ENCODE measurements at places on chromosomes 13 and 19. TPM values are rescaled to one million over a fixed set of nuclear protein-coding genes. Genes with fewer than 3 reads are reported as not detected.
A peak's percentile ranks its signal among the peaks of the same experiment; 100 is the strongest.

DNA sequence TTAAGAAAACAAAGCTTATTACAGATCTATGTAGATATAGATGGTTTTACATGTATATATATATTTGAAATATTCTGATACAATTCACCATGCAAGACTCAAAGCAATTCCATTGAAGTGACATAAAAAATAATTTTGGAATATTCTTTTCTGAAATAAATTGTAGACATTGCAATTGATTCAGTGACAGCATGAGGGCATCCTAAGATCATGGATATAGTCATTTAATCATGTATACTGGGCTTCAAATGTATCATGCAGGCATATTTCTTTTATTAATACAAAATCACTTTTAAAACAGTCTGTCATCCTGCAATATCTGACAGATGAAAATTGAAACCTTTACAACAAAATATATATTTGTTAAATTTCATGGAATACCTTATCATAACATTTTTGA, 286.7 kb upstream of the SLITRK6 start:
- no peak overlapping the region for H3K27ac ChIP-seq
- no peak for DNase-seq
- no peak overlapping the region for H3K4me3 ChIP-seq

DNA sequence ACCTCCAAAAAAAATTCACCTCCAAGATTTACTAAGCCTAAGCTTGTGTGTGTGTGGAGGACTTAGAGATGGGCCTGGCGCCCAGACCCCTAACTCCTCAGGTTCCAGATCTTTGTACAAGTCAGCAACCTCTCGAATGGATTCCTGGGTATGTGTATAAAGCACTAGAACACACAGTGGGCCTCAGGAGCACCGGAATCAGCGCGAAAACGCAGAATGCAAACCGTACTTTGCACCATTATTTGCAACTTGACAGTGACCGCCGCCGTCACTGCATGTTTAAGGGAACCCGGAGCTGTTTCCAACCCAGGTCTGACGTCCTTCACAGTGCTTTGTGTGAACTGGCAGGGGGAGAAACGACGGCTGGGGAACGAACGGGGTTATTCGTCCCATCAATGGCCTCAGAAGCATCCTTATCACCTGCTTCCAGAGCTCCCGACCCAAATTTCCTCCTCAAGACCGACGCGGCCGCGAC, 688 bp downstream of the ZNF606 start:
- peak; percentile 45 for DNase-seq
- H3K27me3 ChIP-seq, result no peaks in the 10 kb centered on the region
- H3K36me3 ChIP-seq, result peaks cover 93% of the 10 kb centered on the region
- H3K4me3 ChIP-seq, result peak overlapping the region; percentile 84
- H3K27ac ChIP-seq, result peak overlapping the region; percentile 89

The SIGLEC9 gene
- 0.40 TPM for total RNA-seq

DNA sequence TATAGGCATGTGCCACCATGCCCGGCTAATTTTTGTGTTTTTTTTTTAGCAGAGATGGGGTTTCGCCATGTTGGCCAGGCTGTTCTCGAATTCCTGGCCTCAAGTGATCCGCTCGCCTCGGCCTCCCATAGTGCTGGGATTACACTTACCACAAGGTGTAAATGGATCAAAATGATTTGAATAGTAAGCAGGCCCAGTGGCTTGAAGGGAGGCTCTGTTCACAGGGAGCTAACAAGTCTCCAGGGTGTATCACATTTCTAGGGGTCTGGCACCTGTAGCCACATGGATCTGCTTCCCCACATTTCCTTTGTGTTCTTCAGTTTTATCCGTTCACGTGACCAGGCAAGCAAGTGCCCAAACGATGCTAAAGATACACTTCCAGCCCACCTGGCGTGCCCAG, 13.5 kb upstream of the CNFN start:
- peaks cover 28% of the 10 kb centered on the region for H3K4me1 ChIP-seq
- H3K4me3 ChIP-seq, result no peak overlapping the region
- no peak for DNase-seq
- peaks cover 19% of the 10 kb centered on the region for H3K36me3 ChIP-seq

- no peaks in the 10 kb centered on the region for H3K4me1 ChIP-seq
- H3K36me3 ChIP-seq, result no peaks in the 10 kb centered on the region
- no peak for DNase-seq
- H3K27ac ChIP-seq, result no peak overlapping the region
- H3K27me3 ChIP-seq, result peaks cover 4% of the 10 kb centered on the region
- no peak overlapping the region for H3K4me3 ChIP-seq
Measured at GRCh38 chr13:98275681-98276171, 98.7 kb upstream of the RNF113B start.

The OVOL3 gene
- total RNA-seq, result not detected

- no peaks in the 10 kb centered on the region for H3K27me3 ChIP-seq
- DNase-seq, result no peak
- no peak overlapping the region for H3K4me3 ChIP-seq
- H3K27ac ChIP-seq, result no peak overlapping the region
Measured at GRCh38 chr19:44719262-44719701, 20.3 kb downstream of the CEACAM16 start.

- peaks cover 19% of the 10 kb centered on the region for H3K27me3 ChIP-seq
- DNase-seq, result peak; percentile 7
- H3K36me3 ChIP-seq, result peaks cover 27% of the 10 kb centered on the region
- H3K27ac ChIP-seq, result peak overlapping the region; percentile 5
Measured at GRCh38 chr19:48444129-48444935, 1.5 kb upstream of the GRWD1 start.

- no peak overlapping the region for H3K27ac ChIP-seq
- no peaks in the 10 kb centered on the region for H3K36me3 ChIP-seq
- peaks cover 4% of the 10 kb centered on the region for H3K4me1 ChIP-seq
- no peak for DNase-seq
- no peak overlapping the region for H3K4me3 ChIP-seq
Measured at GRCh38 chr13:105448811-105449210, 1086.7 kb downstream of the EFNB2 start.

The MEIS3 gene
- total RNA-seq, result not detected

DNA sequence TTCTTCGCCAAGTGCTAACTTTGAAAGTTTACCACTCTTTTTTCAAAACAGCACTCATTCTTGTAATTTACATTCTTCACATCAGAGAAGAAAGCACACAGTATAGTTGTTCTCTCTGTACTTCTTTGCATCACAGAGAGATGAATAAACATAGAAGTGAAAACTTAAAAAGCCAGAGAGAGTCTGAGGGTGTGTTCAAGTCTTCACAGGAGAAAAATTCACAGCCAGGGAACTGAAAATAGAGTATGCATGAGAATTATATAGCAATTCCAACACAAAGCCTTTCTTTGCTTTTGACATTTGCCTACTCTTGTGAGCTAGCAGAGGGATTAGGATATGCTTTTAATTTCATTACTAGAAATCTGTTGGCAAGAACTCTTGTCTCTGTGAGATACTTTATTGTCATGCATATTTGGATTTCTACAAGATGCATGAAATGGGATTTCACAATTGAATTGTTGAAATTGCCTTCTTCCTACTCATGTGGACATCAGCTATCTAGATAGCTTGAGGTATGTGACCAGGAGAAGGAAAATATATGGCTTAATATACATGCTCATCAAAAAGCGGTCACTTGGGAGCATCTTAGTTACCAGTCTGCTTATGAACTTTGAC, 166.1 kb downstream of the SLC7A1 start:
- H3K27me3 ChIP-seq, result peaks cover 30% of the 10 kb centered on the region
- no peak for DNase-seq
- H3K4me3 ChIP-seq, result no peak overlapping the region
- H3K36me3 ChIP-seq, result no peaks in the 10 kb centered on the region
- no peaks in the 10 kb centered on the region for H3K4me1 ChIP-seq

DNA sequence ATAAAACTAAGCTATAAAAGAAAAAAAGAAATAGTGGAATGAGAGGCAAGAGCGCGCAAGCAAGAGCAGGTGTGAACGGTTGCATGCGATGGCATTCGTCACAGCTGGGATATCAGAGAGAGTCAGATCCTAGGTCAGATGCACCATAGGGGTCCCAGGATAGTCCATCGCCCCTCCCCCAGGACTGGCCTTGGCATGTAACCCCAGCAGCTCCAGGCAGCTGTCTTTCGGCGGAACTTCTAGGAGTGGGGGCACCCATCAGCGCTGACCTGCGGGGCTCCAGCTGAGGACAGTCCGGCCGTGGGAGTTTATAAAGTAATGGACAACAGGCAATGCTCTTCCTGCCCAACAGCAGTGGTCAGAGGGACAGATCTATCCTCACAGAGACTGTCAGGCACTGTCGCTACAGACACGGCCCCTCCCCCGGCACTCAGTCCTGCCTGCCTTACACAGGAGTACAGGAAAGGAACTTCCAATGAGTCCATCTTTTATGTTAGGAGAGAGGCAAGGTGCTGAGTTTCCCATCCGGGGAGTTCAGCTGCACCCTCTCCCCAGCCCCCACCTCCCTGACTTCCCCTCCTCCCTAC, 1.4 kb downstream of the SIAH3 start:
- H3K4me1 ChIP-seq, result peaks cover 47% of the 10 kb centered on the region
- no peak overlapping the region for H3K27ac ChIP-seq
- no peak for DNase-seq
- H3K36me3 ChIP-seq, result no peaks in the 10 kb centered on the region

Data from activated CD8-positive, alpha-beta T cell treated with anti-CD3 and anti-CD28 coated beads for 36 hours (primary cell).